EL (cell line): ENCODE measurements at places on chromosomes 13 and 19.

- no peak for DNase-seq
Measured at GRCh38 chr19:51135004-51135403, 7.1 kb upstream of the SIGLEC7 start.

DNA sequence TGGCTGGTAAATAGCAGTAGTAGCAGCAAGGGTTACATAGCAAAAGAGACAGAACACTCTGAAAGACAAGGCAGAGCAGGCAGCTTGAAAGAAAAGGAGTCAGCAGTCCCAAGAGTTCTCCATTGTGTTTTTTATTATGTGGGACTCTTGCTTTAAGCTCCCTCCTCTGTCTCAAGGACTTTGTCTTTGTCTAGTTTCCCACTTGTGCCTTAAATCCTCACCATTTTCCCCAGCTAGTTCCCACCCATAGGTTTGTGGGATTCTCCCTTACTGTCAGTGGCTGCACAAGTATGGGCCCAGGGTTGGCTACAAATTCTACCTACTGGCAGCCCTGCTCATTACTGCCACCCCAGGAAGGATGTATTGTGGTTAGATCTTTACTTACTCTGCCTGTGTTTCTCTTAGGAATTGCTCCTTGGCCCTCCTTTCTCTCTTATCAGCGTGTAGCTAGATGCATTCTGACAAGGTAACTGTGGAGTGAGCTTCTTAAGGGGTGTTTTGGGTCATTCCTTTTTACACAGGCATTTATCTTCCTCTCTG, 413.4 kb upstream of the PCDH9 start:
- DNase-seq: no peak

GRCh38 chr13:32941368-32941767, 74.9 kb upstream of the KL start:
- DNase-seq: no peak

DNA sequence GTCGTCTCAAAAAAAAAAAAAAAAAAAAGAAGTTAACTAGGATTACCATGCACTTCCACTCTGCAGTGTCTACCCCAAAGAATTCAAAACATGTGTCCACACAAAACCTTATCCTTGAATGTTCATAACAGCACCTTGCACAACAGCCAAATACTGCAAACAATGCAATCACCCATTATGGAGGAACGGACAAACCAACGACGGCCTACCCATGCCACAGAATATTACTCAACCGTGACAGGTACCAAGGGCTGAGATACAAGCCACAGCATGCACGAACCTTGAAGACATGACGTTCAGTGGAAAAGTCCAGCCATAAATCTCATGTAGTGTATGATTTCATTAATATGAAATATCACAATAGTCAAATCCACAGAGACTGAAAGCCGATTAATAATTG, 3.0 kb upstream of the SHISA7 start:
- no peak for DNase-seq

DNA sequence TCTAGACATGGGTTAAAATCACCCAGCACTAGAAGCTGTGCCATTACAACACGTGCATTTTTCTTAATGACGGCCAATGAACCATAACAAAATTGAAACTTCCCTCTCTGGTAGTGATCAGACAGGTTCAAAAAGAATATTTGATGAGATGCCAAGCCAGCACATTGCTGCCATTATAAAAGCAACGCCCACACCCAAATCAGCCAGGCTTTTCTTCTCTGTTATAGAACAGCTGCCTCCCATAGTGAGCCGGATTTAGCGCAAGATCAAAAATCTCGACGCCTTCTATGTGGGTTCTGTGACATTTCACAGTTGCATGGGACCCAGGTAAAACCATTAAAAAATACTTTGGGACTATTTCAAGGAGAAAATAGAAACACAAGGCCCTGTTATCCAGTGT, 1158.0 kb downstream of the EFNB2 start:
- DNase-seq: no peak

- no peak for DNase-seq
Measured at GRCh38 chr19:29544656-29545360, 19.0 kb downstream of the VSTM2B start.

DNA sequence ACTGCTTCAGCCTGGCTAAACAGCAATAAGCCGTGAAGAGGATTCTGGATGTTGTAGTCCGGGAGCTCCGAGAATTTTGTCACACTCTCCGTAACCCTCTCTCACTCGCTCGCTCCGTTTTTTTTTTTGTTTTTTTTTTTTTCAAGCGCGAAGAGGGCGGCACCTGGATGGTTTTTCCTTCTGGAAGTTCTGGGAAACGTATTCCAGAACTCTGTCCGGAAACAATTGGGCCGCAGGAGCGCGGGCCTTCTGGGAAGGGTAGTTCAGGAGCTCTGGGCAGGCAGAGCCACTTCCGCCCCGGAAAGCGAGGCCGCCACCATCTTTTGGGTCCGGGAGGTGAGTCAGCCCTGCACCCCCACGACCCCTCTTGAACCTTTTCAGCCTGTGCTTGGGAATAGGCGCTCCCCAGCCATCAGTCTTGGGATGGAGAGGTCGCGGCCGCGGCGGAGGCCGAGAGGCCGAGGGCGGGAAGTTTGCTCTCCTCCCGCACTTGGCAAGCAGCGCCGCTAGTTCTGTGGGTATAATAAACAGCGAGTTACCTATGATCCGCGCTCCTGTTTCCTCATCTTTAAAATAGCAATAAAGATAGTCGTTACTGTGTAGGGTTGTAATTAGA, at the start of gene ZNF227:
ZNF227 (plus strand) TSS at position 283 of the 616 bp plus-strand sequence. CDS start 5,261 bp downstream, outside the sequence.
- peak; percentile 97 for DNase-seq

DNA sequence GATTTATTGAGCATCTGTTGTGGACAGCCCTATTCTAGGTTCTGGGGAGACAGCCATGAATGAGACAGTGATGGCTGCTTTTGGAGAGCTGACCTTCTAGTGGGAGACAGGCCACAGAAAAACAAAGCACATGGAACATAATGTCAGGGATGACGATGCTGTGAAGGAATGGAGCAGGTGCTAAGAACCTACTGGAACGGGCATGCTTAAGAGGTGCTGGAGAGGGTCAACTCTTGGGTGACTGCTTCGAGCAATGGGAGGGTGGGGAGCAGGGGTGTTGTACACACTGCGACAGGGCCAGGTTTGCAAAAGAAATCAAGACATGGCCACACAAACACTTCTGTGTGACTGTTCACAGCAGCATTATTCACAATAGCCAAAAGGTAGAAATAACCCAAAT, 12.1 kb upstream of the CEACAM16 start:
- no peak for DNase-seq

- DNase-seq: no peak
Measured at GRCh38 chr19:17162580-17162979, 52.6 kb upstream of the USE1 start.

GRCh38 chr19:33724721-33725060, 72.0 kb upstream of the KCTD15 start:
- no peak for DNase-seq

DNA sequence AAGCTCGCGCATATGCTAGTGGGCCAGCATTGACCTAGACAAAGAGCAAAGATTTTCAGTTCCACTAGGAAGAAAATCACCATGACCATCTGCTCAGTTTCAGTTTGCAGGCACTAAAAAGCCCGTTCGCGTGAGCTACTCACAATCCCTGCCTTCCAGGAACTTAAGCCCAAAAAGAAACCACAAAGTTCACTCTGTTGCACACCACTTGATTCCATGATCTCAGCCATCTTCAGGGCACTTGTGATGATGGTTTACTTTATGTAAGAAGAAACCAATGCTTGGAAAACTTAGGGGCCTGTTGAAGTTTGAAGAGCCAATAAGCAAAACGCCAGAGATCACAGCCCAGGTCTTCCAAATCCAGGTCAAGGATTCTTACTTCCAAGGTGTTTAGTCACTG, 45.0 kb upstream of the SLC15A1 start:
- no peak for DNase-seq

DNA sequence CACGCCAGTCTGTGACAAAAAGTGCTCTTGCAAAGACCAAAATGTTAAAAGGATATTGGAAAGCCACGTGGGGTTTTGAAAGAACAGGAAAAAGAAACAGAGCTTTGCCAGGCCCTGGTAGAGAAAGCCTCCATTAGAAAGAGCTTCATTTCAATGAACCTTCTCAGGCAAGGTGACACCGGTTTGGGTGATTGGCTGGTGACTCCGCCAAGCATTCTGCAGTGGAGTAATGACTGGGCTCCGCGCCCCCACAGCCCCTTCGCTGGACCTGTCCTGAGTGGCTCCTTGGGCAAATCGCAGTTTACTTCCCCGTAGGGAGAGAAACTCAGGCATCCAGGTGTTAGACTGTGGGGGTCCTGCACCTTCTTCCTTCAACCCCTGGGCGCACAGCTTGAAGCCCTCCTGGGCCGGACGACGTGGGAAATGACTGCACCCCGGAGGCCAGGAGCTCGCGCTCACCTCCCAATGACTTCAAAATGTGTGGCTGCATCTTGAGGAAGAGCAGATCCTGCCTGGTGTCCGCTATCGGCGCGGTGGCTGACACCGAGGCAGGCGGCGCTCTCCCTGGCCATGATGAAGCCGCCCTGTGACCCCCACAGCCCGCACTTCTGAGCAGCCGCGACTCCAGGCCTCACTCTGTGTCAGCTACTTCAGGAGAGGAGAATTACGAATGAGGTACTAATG, 444.6 kb upstream of the SGCG start:
- no peak for DNase-seq

GRCh38 chr13:62687732-62688131, 1272.1 kb upstream of the PCDH20 start:
- DNase-seq: no peak

- no peak for DNase-seq
Measured at GRCh38 chr13:99288089-99288488, 19.1 kb downstream of the GPR183 start.

GRCh38 chr13:33312150-33312860, 26.8 kb upstream of the STARD13 start:
- peak; percentile 16 for DNase-seq

DNA sequence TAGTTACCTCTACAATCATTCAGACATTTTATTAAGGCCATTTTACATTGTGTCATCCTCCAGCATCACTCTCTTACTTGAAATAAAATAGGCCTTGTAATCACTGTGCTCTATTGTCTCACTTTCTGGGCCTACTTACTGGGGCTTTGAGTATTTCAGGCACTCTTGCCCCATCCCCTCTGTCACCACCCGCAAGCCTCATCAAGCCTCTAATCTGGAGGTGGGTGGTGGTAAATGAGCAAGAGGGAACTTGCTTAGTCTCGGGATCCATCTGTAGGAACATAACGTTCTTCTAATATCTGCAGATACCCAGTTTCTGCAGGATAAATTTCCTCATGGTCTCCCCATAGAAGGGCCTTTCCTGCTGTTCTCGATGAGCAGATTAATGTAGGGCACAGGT, 19.4 kb upstream of the GPR18 start:
- no peak for DNase-seq

GRCh38 chr19:37218592-37218935, 550 bp downstream of the ZNF383 start:
- no peak for DNase-seq

DNA sequence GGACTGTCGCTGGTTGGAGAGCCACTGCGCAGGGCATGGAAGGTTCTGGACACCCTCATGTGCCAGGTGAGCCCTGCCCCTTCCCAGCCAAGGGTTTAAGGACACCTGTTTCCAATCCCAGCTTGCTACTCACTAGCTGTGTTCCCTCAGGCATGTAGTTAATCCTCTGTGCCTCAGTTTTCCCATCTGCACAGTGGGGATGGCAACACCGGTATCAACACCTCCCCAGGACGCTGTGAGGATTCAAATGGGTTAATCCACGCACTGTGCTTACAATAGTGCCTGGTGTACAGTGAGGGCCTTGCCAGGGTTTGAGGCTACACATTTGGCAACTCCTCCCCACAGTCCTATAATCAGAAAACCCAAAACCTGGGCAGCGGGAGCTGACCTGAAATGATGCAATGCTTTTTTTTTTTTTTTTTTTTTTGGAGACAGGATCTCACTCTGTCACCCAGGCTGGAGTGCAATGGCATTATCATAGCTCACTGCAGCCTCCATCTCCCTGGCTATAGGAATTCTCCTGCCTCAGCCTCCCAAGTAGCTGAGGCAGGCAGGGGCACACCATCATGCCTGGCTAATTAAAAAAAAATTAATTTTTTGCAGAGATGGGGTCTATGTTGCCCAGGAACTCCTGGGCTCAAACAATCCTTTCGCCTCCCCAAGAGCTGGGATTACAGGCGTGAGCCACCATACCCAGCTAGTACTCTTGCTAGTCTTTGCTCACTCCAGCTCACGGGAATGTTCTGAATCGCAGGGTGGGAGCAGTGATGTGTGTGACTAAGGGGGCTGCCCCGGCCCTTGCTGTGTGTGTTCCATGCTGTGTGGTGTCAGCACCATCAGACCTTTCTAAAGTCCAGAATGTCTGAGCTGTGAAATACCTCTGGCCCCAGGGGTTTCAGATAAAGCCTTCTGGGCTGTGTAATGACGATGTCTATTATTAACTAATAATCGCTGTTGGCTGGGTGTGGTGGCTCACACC, 2.3 kb downstream of the ACP4 start:
- peak; percentile 26 for DNase-seq

DNA sequence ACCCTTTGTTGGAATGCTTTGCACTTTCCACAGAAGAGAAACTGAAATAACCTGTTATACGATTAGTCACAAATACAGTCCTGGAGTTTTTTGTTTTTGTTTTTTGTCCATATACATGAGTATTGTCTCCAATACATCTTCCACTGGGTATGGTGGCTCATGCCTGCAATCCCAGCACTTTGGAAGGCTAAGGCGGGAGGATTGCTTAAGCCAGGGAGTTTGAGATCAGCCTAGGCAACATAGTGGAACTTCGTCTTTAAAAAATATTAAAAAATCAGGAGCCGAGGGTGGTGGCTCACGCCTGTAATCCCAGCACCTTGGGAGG, 25.0 kb downstream of the AP2S1 start:
- no peak for DNase-seq

GRCh38 chr13:112583592-112584277, 4.2 kb downstream of the TUBGCP3 start:
- no peak for DNase-seq

DNA sequence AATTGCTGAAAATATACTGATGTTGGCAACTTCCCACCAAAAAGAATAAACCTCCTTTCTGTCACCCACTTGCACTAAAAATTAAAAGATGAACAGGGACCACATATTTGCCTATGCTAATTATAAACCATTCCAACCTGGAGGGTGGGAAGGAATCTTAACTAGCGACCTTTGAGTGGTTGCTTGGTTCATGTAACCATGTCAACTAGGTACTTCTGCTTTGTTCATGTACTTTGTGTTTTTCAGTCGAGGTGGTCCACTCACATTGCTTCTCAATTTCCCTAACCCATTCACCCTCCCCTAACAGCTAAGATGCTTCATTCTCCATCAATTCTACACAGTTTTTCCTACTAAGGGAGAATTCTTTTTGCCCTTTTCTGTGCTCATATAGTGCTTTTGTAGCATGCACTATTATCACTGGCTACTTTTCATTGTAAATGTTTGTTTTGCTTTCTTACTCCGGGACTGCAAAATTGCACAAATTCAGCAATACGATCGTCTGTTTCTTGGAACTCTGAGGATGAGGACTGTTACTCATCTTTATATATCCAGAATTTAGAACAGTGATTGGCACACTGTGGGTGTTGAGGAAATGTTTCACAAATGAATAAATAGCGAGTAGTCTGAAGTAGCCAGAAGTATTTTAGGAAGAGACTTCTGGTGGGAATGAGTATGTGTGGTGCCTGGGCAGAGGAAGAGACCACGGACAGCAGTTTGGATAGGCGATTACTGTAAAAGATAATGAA, 187.5 kb downstream of the GPC6 start:
- DNase-seq: no peak
